Hypothalamus (tissue), 51 donors: ENCODE measurements at places on chromosomes 5 and 9.

- no peak for DNase-seq
Observed at GRCh38 chr9:105359892-105360291, 87.9 kb upstream of the FSD1L start.

GRCh38 chr5:375336-375920 is 53.9 kb downstream of the AHRR start:
- no peak for DNase-seq

DNA sequence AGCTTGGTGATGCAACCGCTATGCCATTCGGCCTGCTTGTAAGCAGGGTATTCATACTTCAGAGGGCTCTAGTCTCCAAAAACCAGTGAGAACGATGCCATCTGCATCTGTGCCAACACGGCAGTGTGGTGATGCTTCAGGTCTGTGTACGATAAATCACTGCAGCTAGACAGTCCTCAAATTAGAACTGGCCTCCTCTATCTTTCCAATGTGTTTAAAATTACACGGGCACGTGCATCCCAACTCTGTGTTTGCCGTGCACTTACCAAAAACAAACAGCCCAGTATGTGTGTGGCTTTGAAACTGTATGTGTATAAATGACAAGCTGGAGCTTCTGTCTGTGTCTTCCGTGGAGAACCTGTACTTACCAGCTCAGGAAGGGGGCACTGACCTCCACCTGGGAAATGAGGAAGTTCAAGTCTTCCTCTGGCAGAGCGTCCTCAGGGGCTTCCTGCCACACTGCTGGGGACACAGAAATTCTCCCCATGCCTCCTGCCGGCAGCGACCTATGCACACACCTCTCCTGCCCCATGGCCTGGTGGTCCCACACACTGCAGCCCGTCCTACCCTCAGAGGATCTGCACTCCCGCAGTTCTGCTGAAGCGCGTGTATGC is 12.3 kb downstream of the MED10 start:
- no peak for DNase-seq

GRCh38 chr5:133277744-133278143 is 225.9 kb downstream of the HSPA4 start:
- no peak for DNase-seq

DNA sequence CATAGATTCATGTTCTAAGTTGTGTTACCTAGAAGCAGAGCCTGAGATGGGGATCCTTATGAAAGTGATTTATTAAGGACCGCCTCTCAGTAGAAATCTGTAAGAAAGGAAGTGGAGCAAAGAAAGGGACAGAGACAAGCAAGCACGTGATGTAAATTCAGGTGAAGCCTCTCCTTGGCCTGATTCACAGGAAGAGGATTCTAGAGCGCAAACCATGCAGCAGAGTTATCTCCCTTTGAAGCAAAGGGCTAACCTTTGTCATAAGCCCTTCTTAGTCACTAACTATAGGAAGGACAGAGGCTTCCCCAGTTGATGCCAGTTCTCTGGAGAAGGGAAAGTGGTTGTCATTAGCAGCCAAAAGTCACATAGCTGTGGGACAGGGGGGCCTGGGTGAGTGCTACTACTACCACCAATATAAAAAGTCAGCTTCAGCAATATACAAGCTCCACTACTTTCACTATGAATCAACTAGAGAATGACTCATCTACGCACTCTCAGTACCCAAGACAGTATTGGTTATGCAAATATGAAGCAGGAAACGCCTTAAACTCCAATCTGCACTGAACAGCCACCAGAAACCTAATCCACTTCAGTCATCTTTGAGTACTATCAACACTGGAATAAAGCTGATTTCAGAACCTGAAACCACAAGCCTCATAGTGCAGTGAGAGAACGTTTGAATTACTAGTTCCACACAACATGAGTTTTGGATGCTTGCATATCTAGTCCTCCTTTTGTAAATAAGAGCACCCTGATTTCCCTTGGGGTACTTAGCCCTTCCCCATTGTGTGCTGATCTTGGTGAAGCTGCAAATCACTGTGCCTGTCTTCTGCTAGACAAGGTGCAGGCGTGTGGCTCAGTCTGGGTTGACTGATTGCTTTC is 162.7 kb downstream of the ZNF608 start:
- DNase-seq: no peak

GRCh38 chr9:38127271-38127839 is 58.3 kb upstream of the SHB start:
- no peak for DNase-seq

- DNase-seq: no peak
Observed at GRCh38 chr5:3490957-3491507, 104.6 kb upstream of the IRX1 start.

GRCh38 chr9:33189331-33189791 is 22.2 kb upstream of the B4GALT1 start:
- DNase-seq: no peak

- DNase-seq: no peak
Observed at GRCh38 chr5:78512435-78512834, 136.1 kb downstream of the LHFPL2 start.

GRCh38 chr9:5375091-5375490 is 35.4 kb upstream of the RLN1 start:
- no peak for DNase-seq

GRCh38 chr5:140563596-140563995 is 802 bp downstream of the APBB3 start:
- DNase-seq: no peak

DNA sequence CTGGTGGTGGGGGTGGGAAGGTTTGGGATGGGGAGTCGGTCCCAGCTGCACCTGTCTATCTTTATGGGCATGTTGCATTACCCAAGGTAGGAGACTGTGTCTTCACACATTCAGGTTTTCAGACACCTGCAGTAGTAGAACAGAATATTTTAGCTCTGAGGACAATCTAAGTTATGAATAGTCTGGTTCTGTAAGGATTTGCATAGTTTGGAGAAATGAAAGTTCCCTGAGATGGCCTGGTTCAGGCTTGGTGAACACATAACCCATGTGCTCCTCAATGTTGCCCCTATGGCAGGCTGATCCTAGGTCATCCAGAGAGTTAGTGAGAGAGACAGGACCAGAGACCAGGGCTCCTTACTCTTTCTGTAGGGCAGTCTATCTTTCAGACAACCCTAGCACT is 20.7 kb downstream of the TNFSF8 start:
- DNase-seq: no peak

- DNase-seq: no peak
Observed at GRCh38 chr5:53024535-53024934, 35.4 kb downstream of the ITGA2 start.

- DNase-seq: no peak
Observed at GRCh38 chr9:133060417-133060841, 1.4 kb upstream of the CEL start.

DNA sequence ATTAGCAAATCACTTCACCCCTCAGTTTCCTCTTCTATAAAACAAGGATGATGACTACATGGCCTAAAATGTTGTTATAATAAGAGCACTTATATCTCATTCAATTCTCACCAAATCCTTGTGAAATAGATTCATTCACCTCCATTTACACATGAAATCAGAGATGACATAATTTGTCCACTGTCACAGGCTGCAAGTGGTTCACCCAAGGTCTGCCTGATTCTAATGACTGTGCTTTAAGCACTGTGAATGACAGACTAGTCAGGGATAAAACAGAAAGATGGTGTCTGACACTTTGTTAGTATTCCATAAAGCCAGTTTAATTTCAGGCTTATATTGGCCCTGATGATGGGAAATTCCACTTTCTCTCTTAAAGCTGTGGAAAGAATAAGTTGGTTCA is 209.5 kb downstream of the MAPKAP1 start:
- no peak for DNase-seq

- DNase-seq: no peak
Observed at GRCh38 chr9:133606708-133607025, 2.5 kb downstream of the FAM163B start.

DNA sequence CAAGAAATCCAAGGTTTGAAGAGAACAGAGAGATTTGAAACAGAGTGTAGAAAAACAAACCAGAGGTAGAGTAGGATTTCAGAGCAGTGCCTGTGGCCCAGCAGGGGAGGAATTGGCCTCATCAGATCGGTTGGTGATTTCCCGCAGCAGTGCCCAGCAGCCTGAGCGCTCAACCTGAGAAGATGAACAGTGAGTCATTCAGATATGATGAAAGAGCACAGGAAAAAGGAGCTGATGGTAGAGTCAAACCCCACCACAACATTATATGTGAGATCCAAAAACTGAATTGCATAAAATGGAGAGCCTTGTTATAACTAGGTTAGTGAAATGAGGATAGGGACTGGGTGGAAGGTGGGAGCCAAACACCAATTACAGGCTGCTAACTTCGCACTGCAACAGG is 248.9 kb downstream of the PIK3R1 start:
- DNase-seq: no peak

GRCh38 chr9:128787659-128788058 is 606 bp downstream of the TBC1D13 start:
- DNase-seq: no peak

GRCh38 chr9:14179449-14179848 is 134.5 kb downstream of the NFIB start:
- no peak for DNase-seq

GRCh38 chr5:101435768-101436167 is 532.7 kb upstream of the ST8SIA4 start:
- no peak for DNase-seq

- DNase-seq: no peak
Observed at GRCh38 chr9:99360026-99360425, 137.9 kb downstream of the SEC61B start.

DNA sequence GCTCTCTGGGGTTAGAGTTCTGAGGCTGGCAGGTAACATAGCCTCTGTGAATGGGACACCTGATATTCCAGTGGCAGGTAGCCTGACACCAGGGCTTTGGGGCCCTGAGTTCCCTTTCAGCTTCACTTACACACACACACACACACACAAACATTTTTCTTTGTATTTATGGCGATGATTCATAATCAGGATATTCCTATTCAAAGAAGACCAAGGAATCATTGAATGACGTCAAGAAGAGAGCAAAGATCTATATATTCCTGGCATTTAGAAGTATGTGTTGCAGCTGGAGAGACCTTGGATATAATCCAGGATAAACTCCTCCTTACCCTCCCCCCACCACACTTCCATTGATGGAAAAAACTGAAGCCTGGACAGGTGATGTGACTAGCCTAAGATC is 7.9 kb upstream of the ENTREP1 start:
- no peak for DNase-seq

DNA sequence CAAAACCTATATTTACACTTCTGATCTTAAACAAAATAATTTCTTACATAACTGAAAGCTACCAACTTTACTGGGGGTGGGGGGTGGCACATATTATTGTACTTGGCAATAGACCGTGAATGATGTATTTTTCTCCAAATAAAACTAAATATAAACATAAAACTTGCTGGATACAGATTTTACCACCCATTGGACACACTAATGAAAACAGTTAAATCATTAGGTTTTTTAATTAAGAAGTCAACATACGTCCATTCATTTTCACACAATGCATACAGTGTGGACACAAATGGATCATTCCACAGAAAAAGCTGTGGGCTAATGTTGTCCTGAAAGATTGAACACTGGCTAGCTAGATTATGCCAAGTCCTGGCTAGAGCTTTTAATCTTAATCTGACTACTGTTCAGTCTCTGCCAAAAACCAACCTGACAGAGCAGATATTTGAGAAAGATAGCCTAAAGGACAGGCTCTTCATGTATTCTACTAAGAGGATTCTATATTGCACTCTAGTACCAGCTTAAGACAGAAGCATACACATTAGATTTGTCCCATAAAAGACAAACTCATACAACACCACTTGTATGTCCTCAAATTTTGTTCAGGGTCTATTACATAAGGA is 118.1 kb downstream of the SIL1 start:
- no peak for DNase-seq

DNA sequence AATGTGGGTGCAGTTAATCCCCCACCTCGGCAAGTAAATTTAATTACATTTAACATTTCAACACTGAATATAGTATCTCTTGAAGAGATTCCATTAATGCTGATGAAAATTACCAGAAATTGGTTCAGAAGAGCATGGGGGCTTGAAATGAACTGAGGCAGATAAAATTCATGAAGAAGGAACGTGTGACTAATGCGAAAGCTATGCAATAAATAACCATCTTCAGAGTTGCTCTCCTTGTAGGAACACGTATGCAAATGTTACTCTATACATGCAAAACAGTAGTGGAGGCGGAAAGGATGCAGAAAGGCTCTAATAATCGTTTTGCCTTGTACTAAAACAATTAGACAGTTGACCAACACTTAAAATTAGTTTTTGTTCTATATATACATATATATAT is 320.2 kb downstream of the CTNND2 start:
- no peak for DNase-seq

DNA sequence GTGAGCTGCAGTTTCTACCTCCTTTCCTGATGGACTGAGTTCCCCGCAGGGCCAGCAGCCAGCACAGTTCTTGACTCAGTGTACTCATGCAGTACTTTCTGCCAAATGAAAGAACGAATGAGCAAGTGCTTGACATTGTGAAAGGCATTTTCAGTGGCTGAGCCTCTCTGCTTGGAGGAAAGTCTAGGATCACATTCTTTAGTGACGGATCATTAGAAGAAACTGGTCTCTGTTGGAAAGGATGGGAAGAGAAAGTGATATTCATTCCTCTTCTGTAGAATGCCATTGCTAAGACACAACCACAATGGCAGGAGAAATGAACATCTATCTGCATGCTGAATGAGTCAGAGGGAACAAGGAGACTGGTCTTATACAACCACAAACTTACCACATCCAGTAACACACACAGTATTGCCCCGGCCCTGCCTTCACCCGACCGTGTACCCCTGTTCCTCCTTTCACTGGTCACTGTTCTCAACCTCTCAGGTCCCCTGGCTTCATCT is 206.9 kb downstream of the CRB2 start:
- DNase-seq: peak; percentile 45

DNA sequence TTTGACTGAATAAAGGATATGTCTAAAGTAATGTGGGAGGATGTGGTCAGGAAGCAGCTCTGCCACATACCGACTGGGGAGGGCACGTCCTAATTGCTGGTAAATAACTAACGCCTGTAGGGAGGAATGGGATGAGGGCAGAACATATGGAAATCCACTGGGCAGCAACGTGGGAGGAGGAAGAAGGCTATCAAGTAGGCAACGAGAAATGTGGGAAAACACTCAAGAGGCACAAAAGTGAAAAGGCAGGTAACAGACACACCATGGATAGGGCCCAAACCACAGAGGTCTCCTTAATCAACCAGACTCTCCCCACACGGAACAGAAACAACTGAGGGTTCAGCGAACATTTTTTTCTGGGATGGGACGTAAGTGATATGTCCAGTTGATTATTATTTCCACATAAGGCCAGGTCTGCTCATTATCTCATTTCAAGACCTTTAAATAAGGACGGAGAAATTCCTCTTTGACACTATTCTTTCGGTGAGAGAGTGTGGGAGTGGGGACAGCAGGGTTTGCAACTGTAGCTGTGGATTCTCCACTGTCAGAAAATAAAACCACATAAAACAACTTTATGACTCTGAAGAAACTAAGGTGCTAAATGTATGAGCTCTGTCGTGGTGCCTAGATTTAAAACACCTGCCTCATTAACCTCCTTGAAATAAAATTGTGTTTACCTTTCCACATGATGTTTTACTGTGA is 17.0 kb downstream of the IARS1 start:
- no peak for DNase-seq
